ENCODE measurements at places on chromosomes 5 and 9.

- no peak for DNase-seq
Measured at GRCh38 chr5:93620487-93621326, 37.7 kb downstream of the NR2F1 start.

DNA sequence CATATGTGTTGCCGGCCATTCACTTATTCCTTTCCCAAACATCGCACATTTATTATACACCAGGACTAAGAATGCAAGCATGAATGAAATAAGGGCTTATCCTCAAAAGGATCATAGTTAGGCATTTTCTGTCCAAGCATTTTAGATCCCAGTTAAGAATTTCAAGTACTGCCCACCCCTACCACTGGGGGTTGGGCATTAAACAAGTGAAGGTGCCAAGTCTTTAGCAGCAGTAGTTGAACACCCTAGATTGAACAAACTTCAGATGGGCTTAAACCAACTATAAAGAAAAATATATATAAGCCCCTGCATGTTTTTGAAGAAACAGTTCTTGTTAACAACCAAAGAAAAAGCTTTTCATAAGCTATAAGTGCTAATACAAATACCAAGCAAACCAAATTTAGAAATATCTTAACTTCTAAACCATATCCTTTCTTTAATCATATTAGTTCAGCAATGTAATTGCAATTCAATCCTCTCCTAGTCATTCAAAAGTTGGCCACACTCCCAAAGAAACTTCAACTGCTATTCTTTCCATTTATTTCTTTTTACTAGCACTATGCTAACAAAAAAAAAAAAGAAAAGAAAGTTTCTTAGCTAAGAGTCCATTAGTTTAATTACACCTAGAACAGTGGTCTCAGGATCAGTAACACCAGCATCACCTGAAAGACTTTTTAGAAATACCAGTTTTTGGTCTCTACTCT lies 149.8 kb downstream of the MLLT3 start:
- no peak for DNase-seq

DNA sequence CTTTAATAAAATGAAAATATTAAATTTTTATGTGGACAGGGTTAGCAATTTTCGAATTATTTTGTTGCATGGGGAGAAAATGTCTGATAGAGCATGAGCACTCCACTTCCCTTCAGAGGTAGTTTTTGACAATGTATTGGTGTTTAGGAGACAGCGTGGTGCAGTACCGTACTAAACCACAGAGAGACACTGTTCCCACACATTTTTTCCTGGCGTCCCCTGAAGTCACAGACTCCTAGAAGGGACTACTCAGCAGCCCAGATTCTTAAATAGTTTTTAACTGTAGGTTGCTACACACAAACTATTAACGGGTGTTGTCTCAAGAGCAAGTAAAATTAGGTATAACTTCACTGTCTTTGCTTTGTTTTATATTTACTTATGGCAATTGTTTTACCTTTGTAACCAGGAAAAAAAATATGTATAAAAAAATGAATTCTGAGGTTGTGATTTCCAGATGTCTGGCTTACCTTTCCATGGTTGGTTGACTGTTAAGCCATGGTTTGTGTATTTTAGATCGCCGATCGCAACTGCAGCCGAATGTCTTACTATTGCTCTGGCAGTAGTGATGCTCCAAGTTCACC lies 171.2 kb downstream of the DOCK8 start:
- DNase-seq, result no peak

DNA sequence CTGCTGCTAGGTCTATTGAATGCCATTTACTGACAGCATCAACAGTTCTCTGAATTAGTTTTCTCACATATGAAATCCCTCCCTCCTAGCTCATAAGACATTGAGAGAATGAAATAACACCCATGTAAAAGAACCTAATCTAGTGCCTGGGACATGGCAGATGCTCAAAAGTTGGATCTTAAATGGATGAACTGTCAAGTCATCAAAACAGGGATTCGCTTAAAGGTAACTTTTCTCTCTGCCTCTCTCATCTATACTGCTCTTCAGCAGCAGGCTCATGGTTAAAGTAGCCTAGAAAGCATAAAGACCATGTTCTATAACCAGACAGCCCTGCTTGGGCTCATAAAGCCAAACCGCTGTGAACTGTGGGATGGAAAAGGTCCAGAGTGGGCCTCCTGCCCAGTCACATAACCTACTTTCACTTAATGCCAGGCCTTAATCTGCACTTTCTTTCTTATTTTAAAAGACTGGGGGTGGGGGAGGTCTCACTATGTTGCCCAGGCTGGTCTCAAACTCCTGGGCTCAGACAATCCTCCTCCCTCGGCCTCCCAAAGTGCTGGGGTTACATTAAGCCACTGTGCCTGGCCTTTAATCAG lies 3.7 kb downstream of the TMEM245 start:
- DNase-seq, result no peak

DNA sequence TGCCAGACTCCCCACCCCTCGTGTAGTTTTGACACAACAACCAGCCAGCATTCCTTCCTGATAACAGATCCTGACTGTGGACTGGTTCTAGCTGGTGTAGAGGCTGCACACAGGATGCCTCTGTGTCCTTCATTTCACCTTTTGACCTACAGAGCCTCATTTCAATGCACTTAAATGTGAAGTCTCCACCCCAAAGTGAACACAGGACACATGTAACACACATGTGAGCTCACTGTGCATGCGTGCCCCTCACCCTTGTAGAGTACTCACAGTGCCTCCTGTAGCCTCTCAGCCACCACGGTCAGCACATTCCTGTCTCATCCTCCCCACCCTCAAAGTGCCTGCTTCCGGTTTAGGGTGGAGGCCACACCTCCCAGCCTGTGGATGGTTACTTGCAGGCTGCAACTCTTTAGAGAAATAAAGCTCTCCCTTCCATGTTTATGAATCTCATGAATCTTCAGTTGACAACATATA lies 11.6 kb upstream of the NKD2 start:
- DNase-seq, result no peak

GRCh38 chr9:113313261-113313660 lies 10.1 kb upstream of the RNF183 start:
- no peak for DNase-seq

DNA sequence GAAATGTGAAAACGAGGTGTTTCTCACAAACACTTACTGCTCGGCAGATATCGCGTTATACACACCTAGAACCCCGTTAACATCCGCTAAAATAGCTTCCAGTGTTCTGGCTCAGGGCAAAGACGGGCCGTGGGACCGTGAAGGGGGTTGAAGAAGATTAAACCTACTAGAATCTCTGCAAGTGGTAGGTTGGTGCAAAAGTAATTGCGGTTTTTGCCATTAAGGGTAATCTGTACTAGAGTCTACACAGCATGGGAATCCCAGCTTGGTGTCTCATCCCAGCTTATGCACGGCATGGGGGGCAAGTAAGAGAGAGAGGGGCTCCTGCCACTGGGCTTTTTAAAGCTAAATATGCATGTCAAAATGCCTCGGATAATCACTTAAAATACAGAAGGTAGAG lies 43.9 kb downstream of the HRH2 start:
- DNase-seq, result no peak

DNA sequence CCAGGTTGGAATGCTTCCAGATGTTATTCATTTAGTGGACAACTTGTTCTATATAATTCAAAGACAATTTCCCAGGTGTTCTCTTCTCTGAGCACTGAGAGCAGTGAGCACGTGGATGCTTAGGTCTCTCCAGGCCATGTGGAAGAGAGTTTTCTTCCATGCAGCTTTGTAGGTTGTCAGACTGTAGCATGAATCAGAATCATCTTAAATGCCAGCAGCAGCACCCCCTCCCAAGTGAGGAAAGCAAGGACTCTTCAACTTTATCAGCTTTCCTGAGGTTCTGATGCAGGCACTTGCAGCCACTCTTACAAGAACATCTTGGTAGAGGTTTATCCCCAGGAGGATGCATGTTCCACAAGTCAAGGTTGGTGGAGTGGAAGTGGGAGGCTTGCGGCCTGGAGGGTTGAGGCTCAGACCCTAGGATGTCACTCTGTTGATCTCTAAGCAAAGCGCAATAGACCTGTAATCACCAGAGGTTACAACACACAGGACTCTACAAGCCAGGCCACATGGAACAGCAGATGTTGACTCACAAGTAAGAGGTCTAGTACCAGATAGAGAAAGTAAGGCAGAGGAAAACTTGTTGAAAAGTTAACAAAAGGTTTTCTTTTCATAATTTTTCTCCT lies 47.7 kb downstream of the UGCG start:
- no peak for DNase-seq

DNA sequence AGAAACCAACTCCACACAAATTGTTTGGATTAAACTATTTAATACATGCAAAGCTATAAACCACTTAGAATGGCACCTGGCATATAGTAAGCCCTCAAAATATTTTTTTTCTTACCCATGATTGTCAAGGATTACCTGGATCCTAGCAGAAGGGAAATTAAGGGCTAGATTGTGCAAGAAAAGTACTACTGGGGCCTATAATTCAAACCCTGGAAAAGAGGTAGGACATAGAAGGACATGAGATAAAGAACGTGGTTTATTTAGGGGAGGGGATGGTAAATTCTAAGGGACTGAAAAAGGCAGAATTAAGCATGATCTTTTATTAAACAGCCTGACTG lies 14.9 kb upstream of the ARL15 start:
- DNase-seq, result no peak

GRCh38 chr5:53091289-53091688 lies 18.3 kb downstream of the MOCS2 start:
- DNase-seq, result no peak

- no peak for DNase-seq
Measured at GRCh38 chr9:88233091-88233490, 94.8 kb upstream of the SPATA31C2 start.

DNA sequence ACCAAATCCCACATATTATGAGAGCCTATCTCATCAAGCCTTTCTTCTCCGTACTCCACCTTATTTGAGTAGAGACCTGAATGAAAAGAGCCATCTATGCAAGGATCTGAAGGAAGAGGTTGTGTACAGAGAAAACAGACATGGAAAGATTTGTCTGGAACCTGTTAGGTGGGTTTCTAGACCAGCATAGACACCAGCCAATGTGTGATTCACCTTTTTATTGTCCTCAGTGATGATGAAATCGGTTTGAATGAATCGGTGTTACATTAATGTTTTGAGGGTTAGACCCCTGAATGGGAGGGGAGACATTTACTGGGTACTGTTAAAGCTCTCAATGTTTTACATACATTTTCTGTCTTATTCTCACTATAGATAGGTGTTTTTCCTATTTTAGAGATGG lies 223.6 kb downstream of the NMUR2 start:
- DNase-seq, result no peak

DNA sequence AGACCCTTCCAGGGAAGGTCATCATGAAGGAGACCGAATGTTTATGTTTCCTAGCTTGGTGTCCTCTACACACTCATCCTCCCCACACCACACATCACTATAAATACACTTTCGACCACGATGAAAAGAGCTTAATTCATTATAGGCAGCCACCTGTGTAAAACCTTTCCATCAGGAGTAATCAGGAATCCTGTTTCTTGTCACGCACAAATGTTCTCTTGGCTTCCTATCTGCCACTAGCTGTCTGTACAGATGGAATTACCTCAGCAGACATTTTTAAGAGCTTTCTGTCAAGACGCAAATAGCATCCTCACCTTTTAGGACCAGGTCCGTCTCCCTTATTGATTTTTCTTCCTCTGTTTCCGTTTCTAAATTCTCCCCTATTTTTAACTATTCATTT lies 79.1 kb downstream of the CYFIP2 start:
- no peak for DNase-seq

DNA sequence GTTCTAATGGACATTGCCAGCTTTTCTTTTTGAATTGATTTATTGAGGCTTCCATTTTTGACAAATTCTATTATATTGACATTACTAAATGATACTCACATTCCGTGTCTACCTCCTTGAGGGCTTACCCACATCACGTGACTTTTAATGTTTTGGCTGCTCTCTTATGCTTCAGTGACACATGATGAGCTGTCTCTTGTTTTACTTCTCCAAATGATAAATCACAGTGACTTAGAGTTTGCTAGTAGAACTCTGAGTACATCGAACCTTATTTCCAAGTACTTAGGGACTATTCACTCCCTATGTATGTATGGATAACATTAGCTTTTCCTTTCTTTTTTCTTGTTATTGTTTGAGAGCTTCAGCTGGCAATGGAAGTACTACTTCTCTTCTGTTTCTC lies 169.8 kb upstream of the KCNN2 start:
- no peak for DNase-seq

DNA sequence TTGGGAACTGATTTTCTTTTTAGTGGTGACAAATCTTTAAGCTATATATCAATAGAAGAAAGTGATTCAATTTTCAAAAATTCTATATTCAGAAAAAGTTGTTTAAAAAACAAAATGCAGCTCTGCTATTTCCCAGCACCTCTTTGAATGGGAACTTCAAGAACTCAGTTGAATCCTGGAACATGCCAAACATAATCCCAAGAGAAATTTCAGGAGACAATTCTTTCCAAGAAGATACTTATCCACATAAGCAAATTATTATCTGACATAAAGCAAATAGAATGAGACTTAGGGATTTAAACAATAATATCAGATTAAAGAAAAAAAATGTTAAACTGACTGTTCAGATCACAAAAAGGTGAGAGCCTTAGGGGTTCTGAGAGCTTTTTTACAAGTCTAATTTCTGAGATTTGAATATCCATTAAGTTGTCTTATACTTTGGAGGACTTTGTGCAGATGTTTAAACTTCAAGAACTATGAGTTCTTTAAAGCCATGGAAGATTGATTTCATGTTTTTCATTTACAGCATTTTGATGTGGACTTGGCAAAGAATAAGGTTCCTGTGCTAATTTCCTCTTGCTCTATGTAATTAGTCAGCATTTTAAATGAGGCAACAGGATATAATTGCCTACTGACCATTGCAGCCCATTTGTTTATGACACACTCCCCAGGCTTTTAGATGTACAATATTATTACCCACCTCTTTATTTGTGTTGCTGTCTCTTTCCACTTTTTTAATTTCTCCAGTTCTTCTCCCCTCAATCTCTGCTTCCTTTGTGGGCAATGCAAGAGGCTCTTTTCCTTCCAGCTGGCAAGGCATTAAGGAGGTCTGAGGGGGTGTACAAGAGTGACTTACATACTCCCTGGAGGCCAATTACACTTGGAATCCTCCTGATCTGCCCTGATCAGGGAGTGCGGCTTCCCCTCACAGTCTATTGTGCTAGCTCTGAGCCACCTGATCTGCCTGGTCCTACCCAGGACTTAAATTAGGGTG lies 419.1 kb downstream of the NR2F1-AS1 start:
- no peak for DNase-seq

DNA sequence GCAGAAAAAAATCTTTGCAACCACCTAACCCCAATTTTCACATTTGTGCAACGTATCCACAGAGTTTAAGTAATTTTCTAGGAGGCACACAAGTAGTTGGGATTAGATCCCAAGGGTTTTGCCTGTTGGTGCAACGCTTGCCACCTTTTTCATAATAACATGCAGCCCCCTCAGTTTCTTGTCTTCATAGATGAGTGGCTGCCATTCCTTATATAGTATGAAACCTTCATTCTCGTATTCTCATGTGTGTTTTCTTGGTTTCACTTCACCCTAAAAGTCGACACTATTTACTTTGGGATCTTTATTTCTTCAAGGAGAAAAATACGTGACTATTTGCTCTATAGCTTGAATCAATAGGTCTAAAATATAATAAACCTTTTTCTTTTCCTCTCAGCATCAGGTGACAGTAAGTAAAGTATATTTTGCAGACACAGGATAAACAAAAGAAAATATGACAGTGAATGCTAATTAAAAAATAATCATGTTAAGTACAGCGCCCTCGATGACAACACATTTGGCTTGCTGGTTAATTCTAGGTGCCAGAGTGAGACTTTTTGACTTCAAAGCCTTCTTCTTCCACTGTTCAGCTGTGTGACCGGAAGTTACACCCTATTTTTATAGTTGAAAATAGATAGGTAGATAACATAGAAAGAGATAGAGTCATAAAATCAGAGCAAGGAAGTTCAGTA lies 342.8 kb upstream of the CCNG1 start:
- no peak for DNase-seq

Data from activated CD8-positive, alpha-beta memory T cell treated with anti-CD3 and anti-CD28 coated beads for 1 hour (primary cell).